Stimulated activated CD4-positive, alpha-beta T cell treated with anti-CD3 and anti-CD28 coated beads, TNF-alpha, amount 100 ng/mL, for 48 hours (primary cell): ENCODE measurements at places on chromosomes 2 and 18.

DNA sequence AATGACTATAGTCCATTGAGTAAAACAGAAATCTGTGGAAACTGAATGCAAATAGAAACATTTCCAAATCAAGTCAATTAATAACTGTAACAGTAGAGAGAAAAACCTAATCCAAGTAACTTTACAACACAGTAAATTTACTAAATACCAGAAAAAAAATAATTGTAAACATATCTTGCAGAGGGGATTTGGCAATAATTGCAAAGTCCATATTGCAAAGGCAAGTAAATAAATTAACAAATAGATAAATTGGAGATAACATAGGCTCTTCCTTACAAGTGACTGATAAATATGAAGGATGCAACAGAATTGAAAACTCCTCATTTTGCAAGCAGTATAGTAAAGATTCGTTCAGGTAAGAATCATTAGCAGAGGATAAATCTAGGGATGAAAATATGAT, 65.0 kb downstream of the SMC6 start:
- DNase-seq, result no peak

- no peak for DNase-seq
These were observed 96.4 kb downstream of the TCF4 start for GRCh38 chr18:55491616-55492015.

DNA sequence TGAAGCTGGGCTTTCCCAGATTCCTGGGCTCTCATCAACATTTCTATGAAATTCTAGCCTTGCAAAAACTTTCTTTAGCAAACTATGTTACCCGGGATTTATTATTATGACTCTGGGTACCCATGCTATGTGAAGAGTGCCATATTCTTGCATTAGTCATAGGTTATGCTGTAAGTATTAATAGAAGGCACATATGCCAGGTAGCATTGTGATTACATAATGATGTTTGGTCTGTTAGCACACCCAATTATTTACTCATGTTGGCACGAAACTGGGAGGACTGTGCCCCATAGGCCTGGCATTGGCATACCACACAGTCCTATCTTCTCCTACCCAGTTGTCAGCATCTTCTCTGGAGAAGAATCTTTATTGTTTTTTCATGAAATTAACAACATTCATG, 171.0 kb downstream of the SLC4A3 start:
- DNase-seq, result no peak

DNA sequence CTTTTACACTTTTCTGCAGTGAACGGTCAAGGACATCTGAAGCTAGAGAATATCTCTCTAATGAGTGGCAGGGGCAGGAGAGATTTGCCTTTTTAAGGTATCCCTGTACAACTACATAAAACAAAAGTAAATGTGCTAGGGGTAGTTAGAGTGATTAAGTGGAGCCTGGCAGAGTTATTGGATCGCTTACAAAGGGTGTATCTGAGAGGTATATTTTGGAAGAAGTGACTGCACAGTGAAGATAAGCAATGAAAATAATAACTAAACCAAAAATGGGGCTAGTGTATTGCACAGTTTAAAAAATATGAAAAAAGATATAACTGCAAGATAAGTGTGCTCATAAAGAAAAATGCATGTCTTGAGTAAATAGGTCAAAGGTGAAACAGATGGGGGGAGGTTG, 193.5 kb upstream of the EPC2 start:
- DNase-seq, result no peak

DNA sequence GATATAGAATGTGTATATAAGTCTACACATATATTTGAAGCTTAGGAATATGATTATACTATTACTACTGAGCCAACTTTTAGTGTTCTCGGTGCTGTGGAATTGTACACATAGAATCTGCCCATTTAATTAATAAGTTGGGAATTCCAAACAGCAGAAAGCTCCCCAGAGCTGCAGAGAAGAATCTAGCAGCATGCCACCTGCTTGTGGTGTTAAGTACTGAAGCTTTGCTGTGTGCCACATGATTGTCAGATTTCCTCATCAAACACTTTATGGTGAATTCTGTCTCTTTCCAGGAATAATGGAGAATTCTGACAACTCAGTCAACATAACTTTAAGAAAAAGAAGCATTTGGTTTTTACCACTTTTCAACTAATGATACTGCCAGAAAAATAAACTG, 117.8 kb downstream of the WDSUB1 start:
- DNase-seq, result no peak

DNA sequence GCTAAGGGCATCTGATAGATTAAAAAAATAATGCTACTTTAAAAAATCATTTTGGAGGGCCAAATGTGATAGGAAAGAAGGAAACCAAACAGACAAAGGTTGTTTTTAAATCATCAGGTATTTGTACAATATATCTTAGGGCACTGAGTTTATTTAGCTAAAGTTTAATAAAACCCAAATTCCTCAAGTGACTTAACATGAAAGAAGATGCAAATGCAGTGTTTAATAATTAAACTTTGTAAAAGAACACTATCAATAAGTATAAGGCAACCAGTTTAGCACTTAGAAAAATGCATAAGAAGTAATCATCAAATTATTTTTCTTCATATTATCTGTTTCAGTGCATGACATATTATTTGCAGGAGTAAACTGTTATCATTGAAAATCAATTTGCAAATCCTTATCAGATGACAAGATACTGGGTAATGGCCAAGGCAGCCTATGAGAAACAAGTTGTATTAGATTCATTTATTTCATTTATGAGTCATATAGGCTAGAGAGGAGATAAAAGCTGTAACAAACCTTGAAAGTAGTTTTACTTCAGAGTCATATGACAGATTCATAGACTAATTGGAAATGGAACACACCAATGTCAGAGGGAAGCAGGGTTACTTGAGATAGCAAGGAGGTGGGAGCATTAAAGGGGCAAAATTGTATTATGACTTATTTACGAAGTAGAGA, 165.5 kb downstream of the GCA start:
- DNase-seq, result no peak

DNA sequence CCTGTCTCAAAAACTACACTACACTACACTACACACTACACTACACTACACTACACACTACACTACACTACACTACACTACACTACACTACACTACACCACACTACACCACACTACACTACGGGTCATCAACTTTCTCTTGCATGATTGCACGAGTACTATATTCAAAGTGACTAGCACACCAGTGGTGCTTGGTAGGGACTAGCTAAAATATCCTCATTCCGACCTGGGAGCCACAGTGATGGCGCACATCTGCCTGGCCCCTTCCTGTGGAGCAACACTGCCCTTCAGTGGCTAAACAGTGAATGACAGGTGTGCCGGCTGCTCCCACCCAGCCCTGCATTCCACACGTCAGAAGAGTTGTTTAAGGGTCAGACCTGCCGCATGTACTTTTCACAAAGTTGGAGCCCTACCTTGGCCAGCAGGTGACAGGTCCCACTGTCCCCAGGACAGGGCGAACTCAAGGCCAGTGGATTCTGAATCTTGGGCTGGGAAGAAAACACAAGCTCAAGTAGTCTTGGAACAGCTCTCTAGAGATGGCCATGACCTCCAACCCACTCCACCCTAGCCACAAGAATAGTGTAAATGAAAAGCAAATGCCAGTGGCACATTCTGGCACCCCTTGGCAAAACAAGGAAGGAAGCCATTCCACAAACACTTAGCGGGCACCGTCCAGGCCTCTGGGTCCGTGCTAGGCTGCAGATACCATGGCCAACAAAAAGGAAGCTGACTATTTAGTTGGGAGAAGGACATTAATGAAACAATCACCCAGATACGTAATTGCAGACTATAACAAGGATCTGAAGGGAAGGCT, 79.7 kb upstream of the MSH2 start:
- peak; percentile 41 for DNase-seq

DNA sequence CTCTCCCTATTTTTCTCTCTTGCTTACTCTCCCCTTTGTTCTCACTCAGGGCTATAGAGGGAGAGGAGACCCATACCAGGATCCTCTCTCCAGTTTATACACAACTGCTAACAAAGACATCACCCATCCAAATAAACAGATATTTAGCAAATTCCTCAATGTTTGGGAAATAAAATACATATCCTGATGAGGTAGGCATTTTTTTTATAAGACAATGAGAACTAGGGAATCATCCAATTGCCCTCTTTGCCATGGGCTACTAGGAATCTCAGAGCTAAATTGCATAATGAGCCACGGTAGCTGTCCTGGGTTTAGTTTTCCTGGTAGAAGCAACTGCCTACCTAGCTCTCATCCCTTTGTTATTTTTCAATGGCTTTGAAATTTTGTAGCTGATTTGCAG, 27.1 kb downstream of the CAPN14 start:
- DNase-seq, result no peak

- no peak for DNase-seq
These were observed 416.1 kb downstream of the RNF144A start for GRCh38 chr2:7333189-7333765.

- DNase-seq, result no peak
These were observed 15.3 kb downstream of the FHL2 start for GRCh38 chr2:105383432-105384166.

GRCh38 chr18:49694402-49694801, 118.9 kb downstream of the ACAA2 start:
- no peak for DNase-seq

DNA sequence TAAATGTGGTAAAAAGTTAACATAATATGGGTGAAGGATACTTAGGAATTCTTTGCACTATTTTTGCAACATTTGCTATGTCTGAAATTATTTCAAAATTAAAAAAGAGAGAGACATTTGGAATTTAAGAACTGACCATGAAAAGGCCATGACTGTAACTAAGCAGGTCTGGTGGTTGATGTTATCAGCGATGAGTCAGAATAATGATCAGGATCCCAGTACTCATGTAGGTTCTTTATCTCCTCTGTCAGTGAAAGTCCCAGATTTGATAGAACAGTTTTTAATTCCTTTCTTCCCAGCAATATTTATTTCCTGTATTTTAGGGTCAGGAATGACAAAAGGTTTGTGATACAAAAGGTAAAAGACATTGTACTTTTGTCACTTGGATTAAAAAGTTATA, 242.4 kb upstream of the ZNF521 start:
- no peak for DNase-seq

GRCh38 chr18:39946623-39947061, 2008.4 kb upstream of the PIK3C3 start:
- no peak for DNase-seq

DNA sequence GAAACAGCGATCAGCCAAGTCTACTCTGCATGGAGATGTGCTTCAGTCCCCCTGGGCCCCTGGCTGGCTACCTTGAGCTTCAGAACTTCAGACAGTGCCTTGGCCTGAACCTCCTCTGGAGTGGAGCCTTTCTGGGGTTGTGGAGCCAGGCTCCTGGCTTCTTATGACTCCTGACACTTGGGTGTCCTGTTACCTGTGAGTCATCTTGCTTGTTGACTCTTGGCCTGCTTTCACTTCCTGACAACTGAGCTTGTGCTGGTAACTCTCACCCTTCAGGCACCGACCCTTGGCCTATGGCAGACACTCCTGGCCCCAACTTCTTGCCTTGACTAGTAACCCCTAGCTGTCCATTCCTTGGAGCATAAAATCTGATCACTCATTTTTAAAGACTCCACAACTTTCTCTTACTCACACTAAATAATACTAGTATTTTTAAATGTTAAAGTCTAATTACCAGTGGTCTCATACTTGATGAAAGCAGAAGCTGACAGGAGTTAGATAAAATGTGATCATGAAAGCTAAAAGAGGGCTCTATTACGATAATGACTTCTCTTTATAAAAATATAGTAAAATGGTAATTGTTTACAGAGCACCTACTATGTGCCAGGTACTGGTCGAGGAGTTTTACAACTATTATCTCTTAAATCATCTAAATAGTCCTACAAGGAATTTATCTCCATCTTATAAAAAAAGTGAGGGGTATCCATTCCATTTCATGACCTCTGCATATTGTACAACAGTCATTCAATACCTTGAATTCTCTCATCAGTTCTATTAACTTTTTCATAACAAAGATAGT, 46.3 kb upstream of the VIT start:
- no peak for DNase-seq

GRCh38 chr2:153606623-153607022, 128.1 kb upstream of the RPRM start:
- DNase-seq, result no peak

DNA sequence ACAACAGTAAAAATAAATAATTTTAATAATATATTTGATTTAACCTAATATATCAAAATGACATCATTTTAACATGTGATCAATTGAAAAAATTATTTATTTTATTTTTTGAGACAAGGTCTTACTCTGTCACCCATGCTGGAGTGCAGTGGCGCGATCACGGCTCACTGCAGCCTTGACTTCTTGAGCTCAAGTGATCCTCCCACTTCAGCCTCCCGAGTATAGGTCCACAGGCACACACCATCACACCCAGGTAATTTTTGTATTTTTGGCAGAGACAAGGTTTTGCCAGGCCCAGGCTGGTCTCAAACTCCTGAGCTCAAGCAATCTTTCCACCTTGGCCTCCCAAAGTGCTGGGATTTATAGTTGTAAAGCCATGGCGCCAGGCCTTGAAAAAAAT, 126.7 kb upstream of the COPS8 start:
- no peak for DNase-seq

DNA sequence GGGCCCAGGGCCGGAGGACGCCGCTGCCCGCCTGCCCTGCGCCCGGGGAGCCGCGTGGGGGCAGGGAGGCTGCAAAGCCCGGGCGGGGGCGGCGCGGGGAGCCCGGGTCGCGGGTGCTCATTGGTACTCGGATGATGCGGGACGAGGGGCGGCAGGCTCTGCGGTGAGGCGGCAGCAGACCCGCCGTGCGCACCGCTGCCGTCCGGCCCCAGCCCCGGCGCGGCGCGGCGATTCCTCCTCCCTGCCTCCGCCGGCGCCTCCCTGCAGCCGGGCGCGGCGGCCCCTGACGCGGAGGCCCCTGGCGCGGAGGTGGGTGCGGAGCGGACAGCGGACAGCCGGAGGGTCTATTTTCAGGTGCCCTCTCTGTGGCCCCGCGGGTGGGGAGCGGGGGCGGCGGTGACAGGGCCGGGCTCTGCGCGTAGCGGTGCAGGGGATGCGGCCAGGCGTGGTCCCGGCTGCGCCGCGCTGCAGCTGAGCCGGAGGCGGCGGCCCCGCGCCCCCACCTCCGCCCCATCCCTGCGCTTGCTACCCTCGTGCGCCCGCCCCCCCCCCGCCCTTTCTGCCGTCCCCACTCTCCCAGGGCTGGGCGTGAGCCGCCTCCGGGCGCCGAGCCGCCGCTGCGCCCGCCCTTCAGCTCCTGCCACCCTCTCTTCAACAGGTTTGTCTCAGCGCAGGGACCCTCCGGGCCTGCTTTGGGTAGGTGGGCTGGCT, 640 bp downstream of the SPTBN1 start:
- no peak for DNase-seq

- no peak for DNase-seq
These were observed 91.8 kb downstream of the DGKD start for GRCh38 chr2:233446121-233446520.

GRCh38 chr2:181643151-181643550, 13.8 kb downstream of the CERKL start:
- DNase-seq, result no peak

- DNase-seq, result no peak
These were observed 4.6 kb upstream of the UGT1A5 start for GRCh38 chr2:233707940-233708644.
